ENCODE measurements at places on chromosomes 3 and 15. TPM values are rescaled to one million over a fixed set of nuclear protein-coding genes. Genes with fewer than 3 reads are reported as not detected.

The LIPC gene
- total RNA-seq: 4.4 TPM

The SPTSSB gene
- not detected for total RNA-seq

The CCRL2 gene
- total RNA-seq: 2.8 TPM

The PGBD4 gene
- 6.6 TPM for total RNA-seq

The CP gene
- total RNA-seq: not detected

The BFSP2 gene
- not detected for total RNA-seq

The CPN2 gene
- not detected for total RNA-seq

The STIMATE gene
- total RNA-seq: 26.5 TPM

The SERINC4 gene
- total RNA-seq: 0.27 TPM

The CCR8 gene
- total RNA-seq: not detected

The COLQ gene
- 3.4 TPM for total RNA-seq

The C3orf49 gene
- total RNA-seq: not detected

The APBA2 gene
- total RNA-seq: 216 TPM

The TIMP4 gene
- total RNA-seq: not detected

The NR1I2 gene
- 0.91 TPM for total RNA-seq

The LXN gene
- 6.3 TPM for total RNA-seq

The PLA1A gene
- not detected for total RNA-seq

The C3orf22 gene
- not detected for total RNA-seq

The ACTC1 gene
- not detected for total RNA-seq

The PATL2 gene
- total RNA-seq: 69.9 TPM

The ITGA11 gene
- 0.03 TPM for total RNA-seq

The PPCDC gene
- total RNA-seq: 13.4 TPM

The MOBP gene
- not detected for total RNA-seq

The STXBP5L gene
- total RNA-seq: not detected

The C15orf61 gene
- total RNA-seq: 11.9 TPM

The SEC22A gene
- total RNA-seq: 19.5 TPM

The CAMP gene
- total RNA-seq: not detected

The GOLGA6L7 gene
- not detected for total RNA-seq

The SLC12A1 gene
- not detected for total RNA-seq

Measured in naive thymus-derived CD8-positive, alpha-beta T cell (primary cell).